IMR-90 (cell line): ENCODE measurements at places on chromosomes 16 and 17. TPM values are rescaled to one million over a fixed set of nuclear protein-coding genes. Genes with fewer than 3 reads are reported as not detected.

DNA sequence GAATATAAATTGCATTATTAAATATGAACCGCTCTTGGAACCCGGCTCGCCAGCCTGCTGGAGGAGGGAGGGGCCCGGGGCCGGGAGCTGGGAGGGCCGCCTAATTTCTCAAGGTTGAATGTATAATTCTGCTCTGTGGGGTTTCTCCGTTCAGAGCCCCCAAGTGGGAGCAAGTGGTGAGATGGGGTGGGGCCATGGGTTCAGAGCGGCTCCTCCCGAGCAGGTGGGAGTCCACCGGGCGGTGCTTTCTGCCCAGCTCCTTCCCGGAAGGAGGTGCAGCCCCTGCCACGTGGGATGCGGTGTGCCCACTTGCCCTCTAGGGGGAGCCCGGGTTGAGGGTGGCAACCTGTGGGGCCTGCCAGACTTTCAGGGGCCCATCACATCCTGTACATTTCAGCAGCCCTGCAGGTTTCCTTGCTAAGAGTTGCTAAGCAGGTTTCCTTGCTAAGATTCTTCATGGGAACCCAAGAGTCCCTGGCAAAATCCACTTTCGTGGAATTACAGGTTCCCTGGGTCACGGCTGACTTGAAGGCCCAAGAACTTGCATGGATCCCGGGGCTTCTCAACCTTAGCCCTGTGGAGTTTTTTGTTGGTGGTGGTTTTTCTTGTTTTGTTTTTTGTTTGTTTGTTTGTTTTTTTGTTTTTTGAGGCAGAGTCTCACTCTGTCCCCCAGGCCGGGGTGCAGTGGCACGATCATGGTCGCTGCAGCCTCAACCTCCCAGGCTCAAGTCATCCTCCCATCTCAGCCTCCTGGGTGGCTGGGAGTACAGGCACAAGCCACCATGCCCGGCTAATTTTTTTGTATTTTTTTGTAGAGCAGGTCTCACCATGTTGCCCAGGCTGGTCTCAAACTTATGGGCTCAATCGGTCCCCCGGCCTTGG, 196.7 kb upstream of the GSE1 start:
- H3K4me3 ChIP-seq, result no peak overlapping the region
- no peak overlapping the region for H3K27ac ChIP-seq
- H3K27me3 ChIP-seq, result no peaks in the 10 kb centered on the region
- peak; percentile 15 for DNase-seq
- H3K36me3 ChIP-seq, result 0 out of 2 replicates have a peak, but pooled peaks cover 1% of the 10 kb centered on the region
- H3K4me1 ChIP-seq, result no peaks in the 10 kb centered on the region; the same call in 1 of the 2 replicates

DNA sequence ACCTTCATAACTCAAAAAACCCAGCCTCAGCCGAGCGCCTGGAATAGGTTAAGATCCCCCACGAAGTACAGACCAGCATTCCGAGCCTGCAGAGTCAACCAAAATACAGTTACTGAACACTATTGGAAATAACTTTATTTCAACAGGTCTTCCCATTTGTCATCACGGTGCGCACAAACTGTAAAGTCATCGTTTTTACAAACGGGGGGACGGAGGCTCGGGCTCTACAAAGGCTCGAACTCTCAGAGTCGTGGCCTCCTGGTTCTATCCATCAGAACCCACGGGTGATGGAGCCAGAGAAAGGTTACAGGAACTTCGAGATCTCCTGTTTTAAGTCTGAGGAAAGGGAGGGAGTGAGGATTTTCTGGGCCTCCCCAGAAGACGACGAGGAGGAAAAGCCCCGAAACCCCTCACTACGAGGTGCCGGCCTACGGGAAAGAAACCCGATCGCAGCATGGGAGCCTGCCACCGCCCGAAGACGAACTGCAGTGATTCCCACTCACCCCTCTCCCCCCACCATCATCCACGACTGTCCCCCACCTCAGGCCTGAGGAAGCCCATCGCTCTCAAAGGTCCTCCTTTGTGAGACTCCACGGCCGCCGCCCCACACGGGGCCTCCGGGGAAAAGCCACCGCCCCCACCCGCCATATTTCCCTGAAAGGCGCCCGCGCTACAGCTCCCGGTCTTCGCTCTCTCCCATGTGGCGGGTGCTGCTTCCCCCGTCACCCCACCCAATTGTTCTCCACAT, 917 bp downstream of the YWHAE start:
- peaks cover 4% of the 10 kb centered on the region for H3K36me3 ChIP-seq
- H3K27ac ChIP-seq, result peak overlapping the region; percentile 98
- no peaks in the 10 kb centered on the region for H3K27me3 ChIP-seq
- peak; percentile 40 for DNase-seq
- H3K4me1 ChIP-seq, result no peaks in the 10 kb centered on the region; the same call in none of the 2 replicates
- H3K4me3 ChIP-seq, result peak overlapping the region; percentile 79

DNA sequence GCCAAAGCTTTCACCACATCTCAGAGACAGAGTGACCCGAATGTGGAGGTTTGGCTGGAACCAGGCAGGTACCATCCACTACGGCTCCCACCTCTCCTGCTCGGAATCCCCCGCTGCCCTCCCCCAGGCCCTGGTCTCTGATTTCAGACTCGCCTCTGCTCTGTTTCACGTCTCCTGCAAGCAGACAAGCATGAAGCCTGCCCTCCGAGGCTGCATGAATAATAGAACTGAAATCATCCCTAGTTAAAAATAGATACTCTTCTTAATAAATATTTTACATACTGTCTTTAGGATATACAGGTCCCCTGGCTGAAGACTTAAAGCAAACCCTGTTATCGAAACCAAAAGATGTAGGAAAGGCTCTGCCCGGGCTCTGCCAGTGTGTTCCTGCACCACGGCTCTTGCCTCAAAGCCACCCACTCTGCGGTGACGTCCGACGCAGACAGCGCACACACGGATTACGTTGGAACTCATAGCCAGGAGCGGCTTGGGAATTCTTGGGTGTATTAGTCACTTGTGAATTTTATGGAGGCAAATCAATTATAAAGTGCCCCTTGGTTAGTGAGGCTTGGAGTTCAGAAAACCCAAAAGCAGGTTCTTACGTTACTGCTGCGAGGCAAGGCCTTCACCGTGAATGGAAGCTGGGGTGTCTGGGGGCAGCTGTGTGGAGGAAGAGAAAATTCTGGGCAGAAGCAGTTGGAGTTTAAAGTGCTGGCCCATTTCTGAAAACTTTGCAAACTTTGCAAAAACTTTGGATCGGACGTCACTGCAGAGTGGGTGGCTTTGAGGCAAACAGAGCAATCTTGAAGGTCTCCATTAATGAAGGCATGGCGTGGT, 25.6 kb upstream of the NPTX1 start:
- H3K4me1 ChIP-seq, result peaks cover 18% of the 10 kb centered on the region
- H3K36me3 ChIP-seq, result no peaks in the 10 kb centered on the region
- DNase-seq, result peak; percentile 97
- H3K4me3 ChIP-seq, result 0 out of 2 replicates have a peak overlapping the region, but pooled peaks have one; percentile 0
- no peaks in the 10 kb centered on the region for H3K27me3 ChIP-seq
- H3K27ac ChIP-seq, result peak overlapping the region; percentile 64

- H3K4me1 ChIP-seq, result no peaks in the 10 kb centered on the region
- no peaks in the 10 kb centered on the region for H3K27me3 ChIP-seq
- peak; percentile 75 for DNase-seq
- H3K4me3 ChIP-seq, result no peak overlapping the region
- peaks cover 9% of the 10 kb centered on the region; the same call in 1 of the 2 replicates for H3K36me3 ChIP-seq
These were observed 119.2 kb upstream of the CACNG5 start for GRCh38 chr17:66715745-66716156.

Gene NT5M
- 0.18 and 0.28 TPM in 2 replicates for total RNA-seq

Gene SLC16A3
- total RNA-seq, result 49.1 and 49.7 TPM in 2 replicates
